Stimulated activated CD4-positive, alpha-beta T cell treated with anti-CD3 and anti-CD28 coated beads, Interleukin-2, amount 100 ng/mL, for 4 hours (primary cell): ENCODE measurements at places on chromosomes 4 and X.

- DNase-seq: no peak
Observed at GRCh38 chrX:46704767-46705386, 54.0 kb downstream of the SLC9A7 start.

- no peak for DNase-seq
Observed at GRCh38 chrX:81261576-81261975, 59.7 kb downstream of the SH3BGRL start.

DNA sequence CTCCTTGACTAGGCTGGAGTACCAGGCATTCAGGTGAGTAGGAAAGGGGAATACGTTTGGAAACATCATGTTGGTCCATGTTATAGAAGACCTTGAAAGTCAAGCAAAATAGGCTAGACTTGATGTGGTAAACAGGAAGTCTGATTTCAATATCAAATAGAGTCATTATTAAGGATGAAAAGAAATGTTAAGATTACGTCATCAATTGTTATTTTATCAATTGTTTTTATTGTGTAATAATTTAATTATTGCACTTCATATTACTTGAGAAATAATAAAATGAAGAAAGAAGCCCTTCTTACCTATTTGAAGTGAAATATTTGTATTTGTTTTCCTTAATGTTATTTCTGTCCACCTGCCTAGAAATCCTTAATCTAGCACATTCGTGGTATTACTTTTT lies 361.0 kb upstream of the HAND2 start:
- DNase-seq: no peak

GRCh38 chrX:19213610-19214152 lies 91.4 kb upstream of the ADGRG2 start:
- DNase-seq: no peak

GRCh38 chrX:43644124-43644701 lies 11.9 kb upstream of the MAOA start:
- DNase-seq: no peak

DNA sequence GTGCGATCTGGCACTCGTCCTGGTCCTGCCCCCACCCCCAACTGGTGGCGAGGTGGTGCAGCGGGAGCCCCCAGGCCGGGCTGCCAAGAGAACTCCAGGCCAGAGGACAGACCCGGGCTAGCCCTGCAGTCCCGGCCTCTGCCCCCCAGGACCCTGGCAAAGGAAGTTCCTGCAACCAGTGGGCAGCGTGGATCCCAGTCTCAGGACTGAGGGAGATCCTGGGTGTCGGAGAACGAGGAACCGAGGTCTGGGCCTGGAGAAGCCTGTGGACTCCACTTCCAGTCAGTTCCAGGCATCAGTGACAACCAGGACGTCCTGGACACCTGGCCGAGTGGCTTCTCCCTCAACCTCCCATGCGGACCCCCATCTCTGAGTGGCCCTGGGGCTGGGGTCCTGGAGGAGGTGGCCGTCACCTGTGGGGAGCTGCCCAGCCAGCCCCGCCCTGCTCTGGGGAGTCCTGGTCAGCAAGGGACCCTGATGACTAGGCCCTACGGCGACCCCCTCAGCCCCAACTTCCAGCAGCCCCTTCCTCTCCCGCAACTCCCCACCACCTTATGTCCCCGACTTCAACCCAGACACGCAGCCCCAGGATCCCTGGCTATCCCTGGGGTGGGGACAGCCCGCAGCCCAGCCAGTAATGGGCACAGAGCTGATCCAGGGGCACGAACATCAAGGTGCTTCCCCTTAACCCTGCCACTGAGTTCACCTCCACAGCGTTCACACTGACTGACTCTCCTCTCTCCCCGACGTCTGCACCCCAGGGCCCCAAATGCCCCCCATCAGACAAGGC lies 53.7 kb upstream of the NKX1-1 start:
- no peak for DNase-seq

GRCh38 chrX:50157545-50158135 lies 43.2 kb downstream of the AKAP4 start:
- DNase-seq: no peak

DNA sequence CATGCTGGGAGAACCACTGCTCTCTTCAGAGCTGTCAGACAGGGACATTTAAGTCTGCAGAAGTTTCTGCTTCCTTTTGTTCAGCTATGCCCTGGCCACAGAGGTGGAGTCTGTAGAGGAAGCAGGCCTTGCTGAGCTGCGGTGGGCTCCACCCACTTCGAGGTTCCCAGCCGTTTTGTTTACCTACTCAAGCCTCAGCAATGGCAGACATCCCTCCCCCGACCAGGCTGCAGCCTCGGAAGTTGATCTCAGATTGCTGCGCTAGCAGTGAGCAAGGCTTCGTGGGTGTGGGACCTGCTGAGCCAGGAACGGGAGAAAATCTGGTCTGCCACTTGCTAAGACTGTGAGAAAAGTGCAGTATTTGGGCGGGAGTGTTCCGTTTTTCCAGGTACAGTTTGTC lies 118.9 kb downstream of the SLC10A6 start:
- no peak for DNase-seq

- DNase-seq: no peak
Observed at GRCh38 chrX:5236096-5236495, 992.6 kb downstream of the NLGN4X start.

GRCh38 chr4:167452922-167453430 lies 218.7 kb upstream of the SPOCK3 start:
- no peak for DNase-seq

- DNase-seq: no peak
Observed at GRCh38 chrX:19683817-19684216, 168.5 kb upstream of the MAP3K15 start.

GRCh38 chr4:2141762-2142451 lies 82.8 kb downstream of the NAT8L start:
- peak; percentile 4 for DNase-seq

- DNase-seq: no peak
Observed at GRCh38 chr4:187304133-187304532, 580.5 kb upstream of the FAT1 start.

GRCh38 chr4:3851881-3852280 lies 85.7 kb downstream of the ADRA2C start:
- no peak for DNase-seq

- DNase-seq: no peak
Observed at GRCh38 chr4:110640576-110640975, 17.7 kb upstream of the PITX2 start.

- DNase-seq: no peak
Observed at GRCh38 chr4:55574252-55574651, 17.8 kb downstream of the PDCL2 start.

DNA sequence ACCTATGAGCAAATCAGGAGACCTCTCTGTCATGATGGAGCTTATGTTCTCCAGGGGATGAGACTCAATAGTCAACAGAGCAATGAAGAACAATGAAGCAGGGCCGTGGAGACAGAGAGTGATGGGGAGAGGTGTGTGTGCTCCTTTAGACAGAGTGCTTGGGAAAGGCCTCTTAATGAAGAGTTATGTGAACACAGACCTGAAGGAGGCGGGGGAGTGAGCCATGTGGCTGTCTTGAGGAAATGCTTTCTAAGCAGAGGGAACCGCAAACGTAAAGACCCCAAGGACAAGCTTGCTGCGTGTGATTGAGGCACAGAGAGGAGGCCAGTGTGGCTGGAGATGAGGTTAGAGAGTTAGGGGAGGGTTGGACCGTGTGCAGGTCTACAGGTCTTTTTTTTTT lies 53.1 kb downstream of the CHRNA9 start:
- no peak for DNase-seq

DNA sequence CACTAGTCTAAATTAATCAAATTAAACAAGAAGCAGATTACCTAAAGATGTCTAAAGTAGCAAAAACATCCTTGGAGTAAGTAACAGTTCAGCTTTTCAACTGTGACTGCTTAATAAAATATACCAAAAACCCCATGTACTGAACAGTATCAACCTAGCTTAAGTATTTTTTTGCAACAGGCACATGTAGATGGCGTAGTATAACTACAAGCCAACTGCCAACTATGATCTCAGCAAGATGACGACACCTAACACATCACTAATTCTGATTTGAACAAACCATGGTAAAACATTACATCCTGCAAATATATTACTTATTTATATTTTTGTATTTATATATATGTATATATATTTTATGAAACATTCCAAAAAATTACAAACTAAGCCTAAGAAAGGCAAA lies 24.5 kb downstream of the DHX15 start:
- no peak for DNase-seq

DNA sequence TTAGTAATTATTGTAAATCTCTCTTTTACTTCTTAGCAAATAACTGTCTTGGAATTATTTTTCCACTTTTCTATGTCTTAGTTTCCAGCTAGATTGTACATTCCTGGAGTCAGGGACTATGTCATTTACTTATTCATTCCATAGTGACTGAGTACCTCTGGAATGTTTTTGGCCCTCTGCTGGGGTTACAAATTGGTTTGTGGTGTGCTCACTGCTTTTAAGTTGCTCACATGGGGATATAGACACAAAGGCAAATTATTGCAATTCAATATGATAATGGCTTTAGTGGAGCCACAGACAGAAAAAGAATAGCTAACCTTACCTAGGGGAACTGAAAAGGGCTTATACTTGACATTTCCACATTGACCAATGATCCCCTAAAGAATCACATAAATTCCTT lies 63.7 kb upstream of the PDGFRA start:
- DNase-seq: no peak

- no peak for DNase-seq
Observed at GRCh38 chrX:17869580-17869979, 8.5 kb upstream of the RAI2 start.

DNA sequence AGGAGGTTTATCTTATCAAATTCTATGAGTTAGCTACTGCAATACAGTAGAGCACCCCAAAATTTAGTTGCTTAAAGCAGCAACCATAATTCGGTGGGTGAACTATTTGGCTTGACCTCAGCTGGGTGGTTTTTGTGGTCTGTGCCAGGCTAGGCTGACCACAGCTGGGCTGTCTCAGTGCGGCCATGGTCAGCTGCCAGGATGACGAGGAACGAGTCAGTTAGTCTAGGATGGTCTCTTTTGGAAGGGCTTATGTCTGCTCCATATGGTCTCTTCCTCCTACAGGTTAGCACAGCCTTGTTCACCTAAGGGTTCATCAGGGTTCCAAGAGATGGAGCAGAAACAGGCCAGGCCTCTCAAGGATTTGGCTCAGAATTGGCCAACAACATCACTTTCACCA lies 210.4 kb downstream of the PALLD start:
- DNase-seq: no peak

DNA sequence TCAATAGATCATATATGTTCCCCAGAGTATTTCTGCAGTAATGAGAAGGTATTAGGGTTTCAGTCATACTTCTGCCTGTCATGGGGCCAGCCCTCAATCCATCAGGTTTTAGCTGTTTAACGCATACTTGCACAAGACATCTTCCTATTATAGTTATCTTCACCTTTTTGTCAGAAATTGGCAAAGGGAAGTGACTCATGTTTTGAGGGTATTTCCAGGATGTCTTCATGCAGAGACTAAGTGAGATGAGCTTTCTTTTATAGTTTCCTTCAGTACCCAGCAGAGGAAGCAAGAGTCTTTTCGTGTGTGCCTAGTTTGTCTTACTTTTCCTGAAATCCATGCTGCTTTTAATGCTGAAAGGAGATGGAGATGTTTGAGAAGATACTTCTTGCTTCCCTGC lies 9.5 kb downstream of the CSTF2 start:
- DNase-seq: no peak

- DNase-seq: no peak
Observed at GRCh38 chr4:52235552-52236201, 184.6 kb downstream of the SPATA18 start.

GRCh38 chr4:98720871-98721480 lies 62.6 kb upstream of the TSPAN5 start:
- no peak for DNase-seq

GRCh38 chrX:134554291-134554690 lies 94.3 kb downstream of the HPRT1 start:
- DNase-seq: no peak

DNA sequence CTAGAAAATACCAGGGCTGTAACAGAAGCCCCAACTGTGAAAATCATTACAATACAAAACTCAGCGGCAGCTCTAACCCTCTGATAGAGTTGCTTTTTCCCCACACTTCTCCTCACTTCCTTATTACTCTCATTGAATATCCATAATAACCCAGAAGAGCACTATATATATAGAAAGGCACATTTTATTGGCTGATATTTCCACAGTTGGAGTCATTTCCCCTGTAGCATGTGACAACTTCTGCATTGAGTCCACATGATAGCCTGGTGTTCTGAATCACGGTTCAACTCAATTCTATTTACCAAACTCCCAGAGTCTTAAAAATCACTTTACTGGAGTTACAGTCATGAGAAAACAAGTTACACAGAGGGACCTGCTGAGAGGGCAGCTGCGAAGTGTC lies 46.6 kb upstream of the NWD2 start:
- DNase-seq: no peak

DNA sequence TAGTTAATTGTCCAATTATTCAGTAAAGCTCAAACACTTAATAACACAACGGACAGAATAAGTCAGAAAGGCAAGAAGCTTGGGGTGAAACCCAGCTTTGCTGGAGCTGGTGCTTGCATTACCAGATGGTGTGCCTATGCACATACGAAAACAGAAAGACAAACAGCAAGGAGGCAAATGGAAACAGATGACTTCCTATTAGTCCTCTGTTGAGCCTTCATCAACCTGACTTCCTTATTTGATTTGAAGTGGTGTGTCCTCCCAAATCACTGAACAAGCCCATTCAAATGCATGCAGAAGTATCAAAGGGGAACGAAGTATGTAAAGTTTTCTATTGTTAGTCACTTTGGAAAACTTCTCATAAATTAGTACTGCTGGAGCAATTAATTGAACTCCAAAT lies 166.2 kb downstream of the ATP10D start:
- DNase-seq: no peak

GRCh38 chr4:184949020-184949419 lies 69.3 kb upstream of the HELT start:
- DNase-seq: no peak

DNA sequence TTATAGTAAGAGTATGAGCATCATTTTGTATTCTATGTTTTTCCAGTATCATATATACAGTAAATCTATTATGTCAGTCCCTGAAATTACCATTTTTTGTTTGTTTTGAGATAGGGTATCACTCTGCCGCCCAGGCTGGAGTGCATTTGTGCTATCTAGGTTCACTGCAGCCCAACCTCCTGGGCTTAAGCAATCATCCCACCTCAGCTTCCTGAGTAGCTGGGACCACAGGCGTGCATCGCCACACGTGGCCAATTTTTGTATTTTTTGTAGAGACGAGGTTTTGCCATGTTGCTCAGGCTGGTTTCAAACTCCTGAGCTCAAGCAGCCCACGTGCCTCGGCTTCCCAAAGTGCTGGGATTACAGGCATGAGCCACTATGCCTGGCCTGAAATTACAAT lies 85.6 kb downstream of the ZNF330 start:
- no peak for DNase-seq

DNA sequence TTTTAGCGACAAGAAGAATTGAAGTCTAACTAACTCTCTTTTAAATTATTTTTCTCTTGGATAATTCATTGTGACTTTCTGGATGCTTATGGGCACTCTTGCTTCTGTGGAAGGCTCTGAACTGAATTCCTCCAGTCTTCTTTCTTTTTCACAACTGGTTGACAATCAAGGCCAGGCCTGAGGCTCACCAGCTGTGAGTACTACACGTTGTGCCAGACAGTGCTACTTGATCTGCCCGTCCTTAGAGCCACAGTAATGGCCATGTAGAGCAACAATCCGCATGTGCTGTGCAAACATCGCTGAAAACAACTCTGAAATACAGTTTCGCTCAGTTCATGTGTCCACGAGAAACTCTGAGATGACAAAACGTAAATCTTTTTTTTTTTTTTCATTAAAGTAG lies 1336.3 kb upstream of the AGA start:
- DNase-seq: no peak

- DNase-seq: no peak
Observed at GRCh38 chr4:83153417-83153816, 38.9 kb upstream of the PLAC8 start.

GRCh38 chr4:139368998-139369397 lies 66.7 kb upstream of the NDUFC1 start:
- no peak for DNase-seq
